Activated T-cell treated with anti-CD3 and anti-CD28 coated beads for 24 hours (primary cell): ENCODE measurements at places on chromosomes 4 and X.

- DNase-seq, result no peak
These were observed 25.5 kb downstream of the WDFY3 start for GRCh38 chr4:84940960-84941359.

- no peak for DNase-seq
These were observed 80.4 kb upstream of the NHS start for GRCh38 chrX:17294561-17294960.

DNA sequence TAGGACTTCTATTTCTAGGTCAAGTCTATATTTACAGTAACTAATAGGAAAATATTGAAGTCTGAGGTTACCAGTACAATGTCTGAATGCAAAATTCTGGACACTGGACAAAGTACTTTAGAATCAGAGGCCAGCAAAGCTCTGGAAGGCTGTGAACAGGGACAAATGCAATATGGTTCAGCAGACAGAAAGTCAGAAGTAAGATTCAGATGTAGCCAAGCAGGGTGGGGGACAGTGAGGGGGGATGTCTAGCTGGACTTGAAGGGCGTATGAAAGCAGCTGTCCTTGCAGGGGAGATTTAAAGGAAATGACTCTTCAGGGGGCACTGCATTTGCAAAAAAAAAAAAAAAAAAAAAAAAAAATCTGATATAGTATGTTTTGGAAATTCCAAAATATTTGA lies 2.9 kb downstream of the SORBS2 start:
- no peak for DNase-seq

DNA sequence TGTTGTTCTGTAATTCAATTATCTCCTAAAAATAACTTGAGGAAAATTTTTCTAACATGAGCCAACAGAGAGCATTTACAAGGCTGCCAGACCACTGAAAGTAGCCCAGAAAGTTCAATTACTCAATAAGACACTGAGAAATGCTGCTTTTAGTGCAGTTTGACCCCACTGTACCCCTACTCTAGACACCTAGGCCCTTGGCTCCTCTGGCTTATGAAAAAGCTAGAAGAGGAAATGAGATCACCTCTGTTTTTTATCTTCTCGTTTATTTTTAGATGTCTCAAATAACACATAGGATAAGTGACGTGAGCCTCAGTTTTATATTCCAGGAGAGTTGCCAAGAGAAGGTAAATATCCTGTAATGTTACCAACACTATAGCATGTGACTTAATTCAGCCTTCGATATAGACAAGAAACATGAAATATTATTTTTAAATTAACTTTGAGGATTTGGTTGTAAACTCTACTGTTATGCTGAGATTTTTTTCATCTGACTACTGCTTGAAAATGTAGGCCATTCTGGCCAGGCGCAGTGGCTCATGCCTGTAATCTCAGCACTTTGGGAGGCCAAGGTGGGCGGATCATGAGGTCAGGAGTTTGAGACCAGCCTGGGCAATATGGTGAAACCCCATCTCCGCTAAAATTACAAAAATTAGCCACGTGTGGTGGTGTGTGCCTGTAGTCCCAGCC lies 24.4 kb downstream of the TNIP3 start:
- DNase-seq, result no peak

GRCh38 chr4:159002950-159003349 lies 99.9 kb upstream of the RAPGEF2 start:
- no peak for DNase-seq

DNA sequence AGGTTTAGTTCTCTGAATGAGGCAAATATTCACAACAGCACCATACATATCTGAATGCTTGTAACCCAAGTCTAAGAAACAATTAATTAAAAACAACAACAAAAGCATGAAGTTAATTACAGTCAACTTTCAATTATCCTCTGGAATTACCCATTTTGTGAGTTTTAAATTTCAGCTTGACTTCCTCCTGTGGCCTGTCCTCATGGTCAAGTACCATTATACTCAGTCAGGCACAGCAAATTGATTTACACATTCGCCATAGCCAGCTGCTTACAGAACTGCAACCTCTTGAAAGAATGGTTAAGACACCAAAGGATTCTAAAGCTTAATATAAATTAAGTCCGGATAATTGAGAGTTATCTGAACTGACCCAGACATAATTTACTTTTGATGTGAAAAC lies 306.5 kb downstream of the CAMK2D start:
- no peak for DNase-seq

DNA sequence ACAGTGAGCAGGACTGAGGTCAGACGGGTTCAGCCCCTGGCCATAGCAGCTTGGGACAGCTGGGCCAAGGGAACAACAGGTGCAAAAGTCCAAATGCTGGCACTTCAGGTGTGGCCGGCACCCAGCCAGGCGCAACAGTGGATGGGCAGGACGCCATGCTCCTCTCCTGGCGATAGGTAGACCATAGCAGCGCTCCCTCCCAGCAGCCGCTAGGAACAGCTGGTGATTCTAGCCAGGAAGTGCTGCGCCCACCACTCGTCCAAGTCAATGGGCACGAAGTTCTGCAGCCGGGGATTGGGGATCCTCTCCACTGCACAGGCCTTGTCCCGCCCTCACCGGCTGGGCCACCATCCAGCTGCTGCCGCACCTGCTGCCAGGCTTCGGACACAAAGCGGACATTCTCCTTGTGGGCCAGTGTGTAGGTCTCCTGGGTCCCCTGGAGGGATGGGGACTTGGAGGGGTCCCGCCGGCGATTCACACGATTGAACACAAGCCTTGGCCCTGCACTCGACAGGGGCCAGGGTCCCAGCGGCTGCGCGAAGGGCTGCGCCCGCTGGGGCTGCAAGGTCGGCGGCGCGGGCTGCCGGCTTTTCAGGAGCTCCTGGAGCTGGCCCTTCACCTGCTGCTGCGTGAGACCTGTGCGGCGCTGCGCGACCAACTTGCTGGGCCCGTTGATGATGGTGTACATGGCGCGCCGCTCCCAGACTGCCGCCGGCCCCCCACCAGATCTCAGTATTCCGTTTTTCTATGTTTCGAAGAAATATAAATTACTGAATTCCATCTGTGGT lies 227.5 kb upstream of the STK26 start:
- no peak for DNase-seq
